ENCODE measurements at places on chromosomes 3 and 15.
A peak's percentile ranks its signal among the peaks of the same experiment; 100 is the strongest.

GRCh38 chr15:45780352-45780751 lies 145.5 kb downstream of the SQOR start:
- DNase-seq, result no peak

- no peak for DNase-seq
These were observed 777.6 kb downstream of the PLOD2 start for GRCh38 chr3:145383416-145383815.

DNA sequence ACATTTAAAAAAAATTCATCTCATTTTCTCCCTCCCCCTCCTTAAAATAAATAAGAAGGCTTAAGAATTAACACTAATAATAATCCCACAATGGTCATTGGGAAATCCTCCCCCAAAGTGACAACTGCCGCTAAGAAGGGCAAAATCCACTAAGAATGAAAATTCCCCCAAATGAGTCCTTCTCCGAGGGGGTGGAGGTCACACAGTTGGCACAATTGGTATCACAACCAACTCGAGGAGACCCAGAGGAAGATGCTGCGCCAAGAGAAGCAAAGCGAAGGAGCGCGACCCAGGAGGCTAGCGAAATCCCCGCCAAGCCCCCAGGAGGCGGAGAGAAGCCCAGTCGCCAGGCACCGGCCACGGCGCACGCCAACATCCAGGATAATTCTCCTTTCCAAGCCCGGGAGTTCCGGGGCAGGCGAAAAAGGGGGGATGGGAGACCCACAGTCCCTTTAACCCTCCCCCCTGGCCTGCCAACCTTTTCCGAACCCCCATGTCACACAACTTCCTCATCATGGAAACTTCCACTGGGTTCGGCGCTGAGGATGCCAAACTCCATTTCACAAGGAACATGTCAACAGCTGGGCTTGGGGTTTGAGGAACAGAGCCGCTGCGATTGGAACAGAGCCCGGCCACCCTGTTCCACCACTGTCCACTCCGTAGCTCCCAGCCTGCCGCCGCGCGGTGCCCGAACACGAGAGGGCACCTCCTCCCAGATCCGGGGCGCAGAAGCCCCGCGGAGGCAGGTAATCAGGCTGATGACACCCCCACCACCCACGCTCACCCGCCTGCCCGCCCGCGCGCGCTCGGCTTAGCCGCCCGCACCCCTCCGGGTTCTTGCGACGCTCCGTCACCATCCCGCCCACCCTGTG lies 668 bp downstream of the THRB start:
- no peak for DNase-seq

GRCh38 chr15:41333026-41333562 lies 413 bp downstream of the NUSAP1 start:
- DNase-seq, result peak; percentile 59

DNA sequence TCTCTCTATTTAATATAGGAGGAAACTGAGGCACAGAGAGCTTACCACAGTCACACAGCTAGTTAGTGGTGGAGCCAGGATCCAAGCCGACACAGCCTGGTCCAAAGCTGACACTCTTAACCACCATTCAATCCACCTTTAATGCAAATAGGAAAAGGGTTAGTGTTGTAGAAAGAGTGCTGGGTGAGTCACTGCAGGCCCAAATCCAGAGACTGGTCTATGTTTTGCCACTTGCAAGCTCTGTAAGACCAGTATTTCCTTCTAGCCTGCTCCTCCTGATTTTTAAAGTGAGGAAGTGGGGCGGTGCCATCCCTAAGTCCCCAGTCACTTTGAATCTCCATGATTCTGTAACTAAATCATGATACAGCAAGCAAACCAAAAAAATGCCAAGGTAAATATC lies 111.0 kb downstream of the MECOM start:
- no peak for DNase-seq

- DNase-seq, result no peak
These were observed 38.9 kb downstream of the TLE3 start for GRCh38 chr15:70058642-70059360.

- no peak for DNase-seq
These were observed 22.4 kb downstream of the FBXW12 start for GRCh38 chr3:48394391-48394790.

DNA sequence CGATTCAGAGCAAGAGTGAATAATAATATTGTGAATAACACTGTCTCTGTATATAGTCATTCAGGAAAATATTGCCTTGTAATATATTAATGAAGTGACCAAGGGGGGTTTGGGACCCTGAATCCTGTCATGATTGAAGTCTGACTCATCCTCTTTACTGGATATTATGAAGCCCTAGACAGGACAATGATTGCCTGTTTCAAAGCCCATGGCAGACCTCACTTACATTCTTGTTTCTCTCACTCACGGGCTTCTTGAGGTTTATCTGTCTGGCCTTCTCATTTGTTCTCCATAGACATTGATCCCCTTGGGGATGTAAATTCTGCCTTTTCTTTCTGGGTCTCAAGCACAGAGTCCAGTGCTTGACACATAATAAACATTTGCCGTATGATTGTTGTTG lies 449.3 kb upstream of the THRB start:
- no peak for DNase-seq

DNA sequence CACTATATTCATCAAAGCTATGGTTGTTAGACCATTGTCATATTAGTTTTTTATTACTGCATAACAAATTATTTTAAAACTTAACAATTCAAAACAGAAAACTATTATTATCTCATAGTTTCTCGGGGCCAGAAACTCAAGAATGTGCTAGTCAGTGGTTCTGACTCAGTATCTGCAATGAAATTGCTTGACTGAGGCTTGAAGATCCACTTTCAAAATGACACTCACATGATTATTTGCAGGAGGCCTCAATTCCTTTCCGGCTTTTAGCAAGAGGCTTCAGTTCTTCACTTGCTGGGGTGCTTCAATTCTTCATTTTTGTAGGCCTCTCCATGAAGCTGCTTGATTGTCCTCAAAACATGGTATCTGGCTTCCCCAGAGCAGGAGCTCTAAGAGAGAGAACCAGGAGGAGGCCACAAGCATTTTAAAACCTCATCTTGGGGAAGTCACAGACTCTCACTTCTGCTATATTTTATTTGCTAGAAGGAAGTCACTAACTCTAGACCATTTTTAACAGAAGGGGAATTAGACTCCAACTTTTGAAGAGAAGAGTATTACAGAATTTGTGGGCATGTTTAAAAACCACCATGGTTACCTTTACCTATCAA lies 383.7 kb downstream of the MFSD1 start:
- DNase-seq, result no peak

DNA sequence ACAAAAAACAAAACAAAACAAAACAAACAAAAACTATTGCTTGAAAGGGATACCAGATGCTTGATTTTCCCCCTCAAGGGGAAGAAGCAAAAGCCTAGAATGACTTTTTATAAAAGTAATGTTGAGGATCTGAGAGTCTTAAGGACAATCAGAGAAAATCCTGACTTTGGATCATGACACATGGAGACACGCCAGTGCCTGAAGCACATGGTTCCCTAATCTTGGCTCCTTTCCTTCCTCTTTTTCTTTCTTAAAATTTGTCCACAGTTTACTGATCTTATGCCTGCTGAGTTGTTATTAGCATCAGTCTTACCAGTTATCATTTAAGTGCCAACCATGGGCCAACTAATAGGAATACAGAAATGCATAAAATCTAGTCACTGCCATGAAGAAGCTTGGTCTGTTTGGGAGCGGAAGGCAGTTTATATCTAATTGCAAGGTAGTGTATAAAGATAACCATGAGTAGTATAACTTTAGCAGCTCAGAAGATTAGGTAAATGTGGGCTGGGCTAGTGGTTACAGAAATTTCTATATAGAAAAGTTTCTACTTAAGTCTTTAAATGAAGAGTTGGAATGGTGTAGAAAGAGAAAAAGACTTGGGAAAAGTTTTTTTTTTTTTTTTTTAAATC lies 6.9 kb downstream of the GLCE start:
- DNase-seq, result no peak

- no peak for DNase-seq
These were observed 118.3 kb downstream of the FNDC3B start for GRCh38 chr3:172157564-172158258.

DNA sequence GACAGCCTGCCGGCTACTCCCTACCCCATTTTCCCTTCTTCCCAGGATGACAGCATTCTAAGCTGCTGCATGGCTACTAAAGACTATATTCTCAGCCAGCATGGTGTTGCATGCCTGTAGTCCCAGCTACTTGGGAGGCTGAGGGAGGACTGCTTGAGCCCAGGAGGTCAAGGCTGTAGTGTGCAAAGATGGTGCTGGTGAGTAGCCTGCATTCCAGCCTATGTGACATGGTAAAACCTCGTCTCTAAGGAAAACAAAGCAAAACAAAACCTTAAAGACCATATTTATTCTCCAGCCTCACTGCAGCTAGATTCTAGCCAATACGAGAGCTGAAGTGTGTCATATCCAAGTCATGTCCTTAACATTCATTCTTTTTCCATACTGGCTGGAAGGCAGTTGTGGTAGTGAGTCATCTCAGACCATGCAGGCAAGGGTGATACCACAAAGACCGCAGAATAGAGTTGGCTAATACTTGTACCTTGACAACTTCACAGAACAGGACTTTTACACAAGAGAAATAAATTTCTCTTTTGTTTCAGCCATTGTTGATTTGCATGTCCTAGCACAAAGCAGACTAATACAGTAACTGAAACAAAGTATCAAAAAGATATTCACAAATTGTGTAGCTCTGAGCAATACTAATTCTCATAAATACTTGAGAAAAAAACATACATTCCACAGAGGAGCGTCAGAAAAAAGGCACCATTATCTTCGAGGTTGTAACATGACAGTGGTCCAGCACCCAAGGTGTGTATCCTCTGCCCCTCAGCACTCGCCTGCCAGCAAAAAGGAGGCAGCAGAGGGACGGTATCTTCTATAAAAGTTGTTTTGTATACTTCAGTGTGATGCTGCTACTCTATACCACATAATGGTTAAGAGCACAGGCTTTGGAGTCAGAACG lies 14.8 kb downstream of the PBRM1 start:
- DNase-seq, result no peak

DNA sequence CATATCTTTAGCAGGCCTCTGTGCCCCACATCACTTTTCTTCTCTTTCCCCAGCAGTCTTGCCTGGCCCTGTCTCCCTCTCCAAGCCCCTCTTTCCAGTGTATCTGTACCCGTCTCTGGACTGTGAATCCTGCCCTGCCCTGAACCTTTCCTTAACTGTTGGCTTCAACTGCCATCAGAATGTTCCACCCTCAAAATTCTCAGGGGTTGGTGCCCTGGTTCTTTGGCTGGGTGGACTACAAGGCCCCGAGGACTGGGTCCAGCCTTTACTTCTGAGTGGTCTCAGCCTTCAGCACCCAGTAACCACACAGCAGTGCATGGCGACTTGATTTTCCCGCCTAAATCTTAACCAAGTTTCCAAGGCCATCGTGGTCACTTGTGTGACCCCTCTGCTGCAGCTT lies 333.5 kb upstream of the RGMA start:
- no peak for DNase-seq

- DNase-seq, result no peak
These were observed 106.5 kb upstream of the GALNT15 start for GRCh38 chr3:16067837-16068471.

GRCh38 chr3:36843065-36844051 lies 79.0 kb upstream of the DCLK3 start:
- peak; percentile 0 for DNase-seq

GRCh38 chr15:69074001-69074842 lies 59.7 kb downstream of the NOX5 start:
- DNase-seq, result peak; percentile 85

- peak; percentile 17 for DNase-seq
These were observed 1.7 kb downstream of the CMTM8 start for GRCh38 chr3:32240159-32240545.

DNA sequence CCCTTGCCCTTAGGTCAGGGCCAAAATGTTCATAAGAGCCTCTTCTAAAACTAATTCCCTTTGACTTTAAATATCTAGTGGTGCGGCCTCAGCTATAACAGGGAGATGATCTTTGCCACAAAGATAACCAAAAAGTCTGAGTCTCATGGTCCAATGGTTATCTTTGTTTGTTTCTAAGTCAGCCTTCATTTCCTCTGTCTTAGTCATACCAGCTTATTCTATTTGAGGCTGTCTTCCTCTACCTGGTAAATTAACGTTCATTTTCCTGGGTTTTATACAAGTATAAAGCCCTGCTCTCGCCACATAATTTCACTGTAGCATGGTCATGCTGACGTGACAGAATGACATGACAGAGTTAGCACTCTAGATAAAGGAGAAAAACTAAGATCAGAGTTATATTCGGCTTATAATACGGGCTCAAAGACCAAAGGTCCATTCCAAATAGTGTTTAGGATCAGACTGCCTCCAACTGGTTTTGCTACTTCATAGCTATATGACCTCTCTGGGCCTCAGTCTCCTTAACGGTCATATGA lies 18.4 kb downstream of the ZNF860 start:
- DNase-seq, result no peak

- DNase-seq, result no peak
These were observed 34.6 kb downstream of the GLDN start for GRCh38 chr15:51375966-51376640.

GRCh38 chr3:5754602-5755001 lies 567.1 kb downstream of the EDEM1 start:
- DNase-seq, result no peak

DNA sequence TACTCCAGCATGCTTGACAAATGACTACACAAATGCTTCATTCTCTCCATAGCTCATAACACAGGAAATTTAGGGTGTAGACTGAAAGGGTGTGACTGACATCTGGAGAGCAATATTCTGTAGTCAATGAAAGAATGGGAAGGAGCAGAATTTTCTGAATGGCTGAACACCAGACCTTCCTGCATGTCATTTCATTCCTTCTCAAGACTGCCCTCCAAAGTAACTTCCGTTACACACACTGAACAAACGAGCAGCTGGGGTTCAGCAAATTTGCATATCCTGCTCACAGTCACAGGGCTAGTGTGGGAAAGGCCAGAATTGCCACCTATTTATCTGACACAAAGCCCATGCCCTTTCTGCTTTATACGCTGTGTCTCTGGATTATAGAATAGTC lies 325.0 kb upstream of the CFAP20DC start:
- no peak for DNase-seq

GRCh38 chr15:28096411-28096669 lies 2.8 kb downstream of the OCA2 start:
- no peak for DNase-seq

DNA sequence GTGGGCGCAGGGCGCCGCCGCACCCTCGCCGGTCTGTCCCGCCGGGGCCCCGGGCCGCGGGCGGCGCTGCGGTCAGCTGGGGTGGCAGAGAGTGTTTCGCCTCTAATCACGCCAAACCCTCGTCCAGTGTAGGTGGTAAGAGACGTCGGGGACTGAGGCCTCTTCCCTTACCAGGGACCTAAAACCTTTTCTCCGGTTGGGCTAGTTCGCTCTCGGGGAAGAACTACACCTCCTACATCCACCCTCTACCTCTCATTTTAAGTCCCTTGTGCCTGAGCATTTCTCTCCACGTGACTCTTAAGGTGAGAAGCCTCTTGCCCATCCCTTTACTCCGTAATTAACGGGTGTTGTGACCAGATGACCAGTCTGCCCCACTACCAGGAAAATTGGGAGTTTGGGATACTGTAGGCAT lies 520 bp downstream of the TMEM42 start:
- DNase-seq, result peak; percentile 1

- DNase-seq, result no peak
These were observed 298.5 kb downstream of the DIPK2A start for GRCh38 chr3:144270100-144270499.

- no peak for DNase-seq
These were observed 5.9 kb upstream of the NMD3 start for GRCh38 chr3:161215185-161215584.

- no peak for DNase-seq
These were observed 235.0 kb upstream of the KBTBD8 start for GRCh38 chr3:66762916-66763693.

GRCh38 chr15:31342781-31343626 lies 16.4 kb downstream of the KLF13 start:
- no peak for DNase-seq
